ENCODE measurements at places on chromosomes 5 and 9.

DNA sequence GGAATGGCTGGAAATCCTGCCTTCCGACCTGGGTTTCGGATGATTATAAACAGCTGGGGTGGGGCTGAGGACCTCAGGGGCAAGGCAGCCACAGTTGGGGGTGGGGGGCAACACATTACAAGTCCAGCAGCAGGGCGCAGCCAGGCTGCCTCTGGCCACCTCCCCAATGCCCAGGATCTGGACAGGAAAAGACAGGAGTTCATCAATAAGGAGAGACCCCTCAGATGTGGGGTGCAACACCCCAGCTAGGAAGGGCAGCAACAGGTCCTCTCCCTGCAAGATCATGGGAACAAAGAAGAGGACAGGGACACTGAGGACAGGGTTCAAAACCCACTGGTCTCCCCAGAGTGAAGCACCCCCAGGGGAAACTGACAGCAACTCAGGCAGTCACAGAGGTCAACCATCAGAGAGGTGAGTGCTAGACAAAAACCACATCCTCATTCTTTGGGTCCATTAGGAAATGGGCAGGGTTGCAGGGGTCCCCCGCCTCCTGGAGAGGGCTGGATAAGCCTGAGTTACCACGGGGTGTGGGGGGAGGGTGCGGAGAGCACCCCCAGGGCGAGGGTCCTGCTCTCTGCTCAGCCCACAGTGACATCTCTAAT, 33.5 kb downstream of the SEMA4D start:
- DNase-seq: no peak

DNA sequence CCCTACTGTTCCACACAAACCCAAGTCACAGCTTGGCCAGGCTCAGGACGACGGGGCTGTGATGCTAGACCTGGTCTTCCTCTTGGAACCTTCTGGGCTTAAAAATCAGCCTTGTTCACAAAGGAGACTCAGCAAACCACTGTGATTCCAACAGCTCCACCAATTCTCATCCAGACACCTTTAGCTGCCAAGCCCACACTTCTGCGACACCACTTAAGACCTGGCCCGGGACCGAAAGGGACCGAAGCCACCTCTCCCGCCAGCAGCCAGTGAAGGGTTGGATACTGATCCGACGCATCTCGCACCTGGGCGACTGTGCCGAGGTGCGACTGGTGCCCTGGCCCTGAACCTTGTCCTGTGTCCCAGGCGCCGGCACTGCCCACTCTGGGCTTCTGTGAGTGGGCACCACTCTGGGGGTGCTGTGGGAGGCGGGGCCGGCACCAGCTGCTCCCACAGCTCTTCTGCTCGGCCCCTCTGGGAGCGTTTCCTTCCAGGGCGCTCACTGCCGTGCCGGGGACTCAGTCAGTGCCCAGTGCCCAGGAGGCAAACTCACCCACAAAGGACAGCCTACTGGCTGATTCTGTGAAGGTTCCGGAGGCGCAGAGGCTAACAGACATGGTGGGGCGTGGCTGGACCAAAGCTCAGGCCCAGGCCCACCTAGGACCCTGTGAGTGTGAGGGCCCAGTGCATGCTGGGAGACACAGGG, 50.9 kb downstream of the EXD3 start:
- no peak for DNase-seq

- DNase-seq: peak; percentile 76
These were observed at the start of gene UBTD2 for GRCh38 chr5:172283020-172283861. Gene UBTD2, minus strand, starts transcription at chr5:172283764. Its CDS starts 99 bp downstream, at chr5:172283665.

DNA sequence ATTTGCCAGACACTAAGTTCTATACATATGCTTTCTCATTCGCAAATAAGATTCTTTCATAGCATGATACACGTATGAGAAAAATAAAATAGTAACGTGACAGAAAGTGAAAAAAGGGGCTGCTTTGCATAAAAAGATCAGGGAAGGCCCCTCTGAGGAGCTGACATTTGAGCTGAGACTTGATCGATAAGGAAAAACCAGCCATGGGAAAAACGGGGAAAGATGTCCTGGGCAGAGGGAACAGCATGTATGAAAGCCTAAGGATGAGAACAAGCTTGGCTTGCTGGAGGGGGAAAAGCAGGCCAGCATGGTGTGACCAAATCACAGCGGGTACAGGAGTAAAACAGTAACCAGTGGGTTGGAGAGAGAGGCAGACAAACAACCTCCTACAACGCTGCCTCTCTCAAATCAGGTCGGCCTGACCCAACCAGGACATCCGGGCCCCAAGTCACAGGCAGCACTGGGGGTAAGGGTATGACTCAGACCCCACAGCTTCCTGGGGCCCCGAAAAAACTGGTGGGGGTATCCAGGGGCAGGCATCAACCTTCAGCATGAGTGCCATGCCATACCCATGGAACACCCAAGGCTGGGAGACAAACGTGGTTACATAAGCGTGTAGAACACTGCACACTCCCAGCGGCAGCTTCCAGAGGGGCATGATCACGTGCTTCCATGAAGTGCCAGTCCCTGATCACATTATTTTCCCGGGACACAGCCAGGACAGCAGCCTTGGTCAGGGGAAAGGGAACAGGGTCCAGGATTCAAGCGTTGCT, 2.2 kb downstream of the TNIP1 start:
- no peak for DNase-seq

- no peak for DNase-seq
These were observed 80.7 kb downstream of the GLDC start for GRCh38 chr9:6564868-6565267.

DNA sequence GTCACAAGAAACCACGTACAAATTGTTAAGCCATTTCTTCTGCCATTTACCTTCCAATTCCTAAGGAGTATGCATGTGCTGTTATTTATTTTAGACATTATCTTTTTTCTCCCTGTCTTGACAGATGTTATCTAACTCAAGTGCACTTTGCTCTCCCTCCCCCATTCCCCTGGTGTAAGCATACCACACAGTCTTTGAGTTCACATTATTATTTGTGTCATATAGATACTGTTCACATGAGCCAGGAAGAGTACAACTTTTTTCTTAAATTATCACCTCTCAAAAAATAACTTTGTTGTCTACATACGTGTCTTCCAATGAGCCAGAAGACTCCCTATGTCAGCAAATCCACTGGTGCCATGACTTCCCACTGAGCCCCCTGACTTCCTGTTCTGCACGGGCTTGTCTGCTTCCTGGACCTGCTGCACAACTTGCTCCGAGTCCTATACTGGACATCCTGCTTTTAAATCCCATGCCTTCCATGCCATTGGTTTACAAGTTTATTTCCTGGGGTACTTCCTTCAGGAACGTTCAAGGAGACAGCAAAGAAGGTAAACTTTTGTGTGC, 19.9 kb upstream of the FAM120A start:
- no peak for DNase-seq

GRCh38 chr9:130815242-130815808, 19.7 kb upstream of the ABL1 start:
- DNase-seq: no peak

DNA sequence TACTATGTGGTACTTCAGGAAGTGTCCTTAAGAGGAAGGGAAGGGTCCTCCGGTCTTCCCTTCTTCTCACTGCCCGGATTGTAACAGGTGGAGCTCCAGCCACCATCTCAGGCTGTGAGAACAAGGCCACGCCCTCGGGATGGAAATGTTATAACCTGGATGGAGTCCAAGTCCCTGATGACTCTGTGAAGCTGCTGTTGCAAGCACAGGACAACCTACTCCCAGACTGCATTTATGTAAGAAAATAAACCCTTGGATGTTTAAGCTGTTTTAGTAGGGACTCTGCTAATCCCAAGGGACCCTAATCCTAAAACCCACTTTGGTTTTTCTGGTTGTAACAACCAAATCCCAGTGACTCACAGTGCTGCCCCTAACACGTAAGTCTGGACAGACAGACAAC, 221.6 kb downstream of the ACTL7B start:
- DNase-seq: peak; percentile 67

- no peak for DNase-seq
These were observed 170.4 kb upstream of the OTULINL start for GRCh38 chr5:14411216-14411615.

- no peak for DNase-seq
These were observed 39.7 kb downstream of the ACTL7B start for GRCh38 chr9:108816037-108816436.

DNA sequence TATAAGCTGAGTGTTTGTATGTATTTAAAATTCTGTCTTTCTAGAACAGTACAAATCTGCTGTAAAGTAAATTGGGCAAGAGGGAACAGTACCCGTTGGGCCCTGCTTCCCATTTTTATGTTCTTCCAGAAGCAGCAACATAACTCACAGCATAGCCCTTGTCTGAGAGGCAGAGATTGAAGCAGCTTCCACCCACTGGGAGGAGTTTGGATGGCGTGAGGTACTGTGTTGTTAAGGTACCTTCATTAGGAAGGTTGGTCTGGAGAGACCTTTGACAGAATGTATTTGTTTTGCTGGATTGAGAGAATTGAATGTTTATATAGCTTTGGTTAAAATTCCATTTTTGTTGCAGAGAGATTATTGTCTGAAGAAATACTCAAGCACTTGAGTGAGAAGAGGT, 24.8 kb downstream of the RAI14 start:
- no peak for DNase-seq

DNA sequence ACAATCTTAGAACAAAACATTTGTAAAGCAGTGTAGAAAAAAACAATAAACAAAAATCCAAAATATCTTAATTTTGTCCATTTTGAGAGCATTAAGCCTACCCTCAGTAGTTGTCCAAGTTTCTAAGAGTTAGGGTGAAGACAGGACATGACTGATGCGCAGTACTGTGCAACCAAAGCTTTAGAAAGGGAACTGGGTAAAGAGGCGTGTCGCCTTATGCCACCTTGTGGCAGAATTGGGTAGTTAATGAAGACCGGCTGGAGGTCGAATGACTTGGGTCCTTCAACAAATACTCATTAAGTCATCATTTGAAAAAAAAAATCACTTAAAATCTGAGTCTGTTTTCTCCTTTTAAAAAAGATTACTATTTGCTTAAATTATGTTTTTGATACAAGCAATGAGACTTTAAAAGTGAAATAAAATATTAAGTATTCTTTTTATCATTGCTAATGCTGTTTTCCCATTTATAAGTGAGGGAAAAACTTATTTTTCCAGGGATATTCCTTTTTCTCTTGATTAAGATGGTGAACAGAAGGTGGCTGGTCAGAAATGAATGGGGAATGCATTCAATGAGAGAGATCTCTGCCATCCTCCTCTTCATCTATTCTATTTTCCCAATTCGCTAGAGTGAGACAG, 3.5 kb upstream of the RNF20 start:
- DNase-seq: peak; percentile 89

GRCh38 chr5:130720355-130720754, 444.7 kb downstream of the HINT1 start:
- peak; percentile 69 for DNase-seq

- no peak for DNase-seq
These were observed 23.9 kb downstream of the DCP2 start for GRCh38 chr5:113000466-113000865.

DNA sequence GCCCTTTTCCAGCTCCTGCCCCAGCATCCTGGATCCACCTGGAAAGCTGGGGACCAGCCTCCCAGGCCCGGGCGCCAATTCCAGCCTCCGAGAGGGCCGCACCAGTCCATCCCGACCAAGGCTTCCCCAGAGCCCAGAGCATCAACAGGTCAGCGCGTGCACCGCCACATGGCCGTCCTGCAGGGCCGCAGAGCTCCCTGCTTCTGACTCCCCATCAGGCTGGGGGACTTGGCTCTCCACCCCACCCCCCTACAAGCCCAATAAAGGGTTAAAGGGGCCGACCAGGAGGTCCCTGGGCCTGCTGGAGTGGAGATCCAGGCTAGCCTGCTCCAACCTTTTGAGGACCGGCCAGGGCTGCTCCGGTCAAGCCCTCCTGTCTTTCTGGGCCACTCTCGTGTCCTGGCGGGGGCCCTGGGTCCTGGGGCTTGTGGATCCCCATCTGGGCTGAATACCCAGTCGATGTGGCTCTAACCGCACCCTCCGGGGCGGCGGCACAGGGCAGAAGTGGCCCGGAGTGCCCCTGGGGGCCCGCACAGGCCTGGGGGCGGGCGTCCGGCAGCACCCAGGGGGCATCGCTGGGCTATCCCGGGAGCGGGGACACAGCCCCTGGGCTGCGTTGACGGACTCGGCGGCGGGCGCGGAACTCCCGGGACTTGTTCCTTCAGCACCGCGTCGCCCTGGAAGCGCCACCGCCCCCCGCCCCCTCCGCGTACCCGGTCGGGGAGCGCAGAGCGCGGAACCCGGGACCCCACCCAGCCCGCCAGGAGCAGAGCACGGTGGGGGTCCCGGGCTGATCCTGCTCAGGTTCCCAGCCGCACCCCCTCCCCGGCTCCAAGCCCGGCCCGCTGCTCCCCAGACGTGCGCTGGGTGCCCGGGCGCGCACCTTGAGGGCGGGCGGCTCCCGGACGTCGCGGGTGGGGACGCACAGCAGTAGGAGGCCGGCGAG, 590 bp downstream of the ENTPD2 start:
- no peak for DNase-seq

- DNase-seq: no peak
These were observed 67.2 kb upstream of the PCA3 start for GRCh38 chr9:76697081-76697480.

GRCh38 chr5:9774472-9775079, 144.4 kb upstream of the TAS2R1 start:
- DNase-seq: no peak
